ENCODE measurements at places on chromosomes 12 and 14.

- no peak for DNase-seq
Measured at GRCh38 chr14:20557212-20557542, 3.7 kb downstream of the RNASE9 start.

DNA sequence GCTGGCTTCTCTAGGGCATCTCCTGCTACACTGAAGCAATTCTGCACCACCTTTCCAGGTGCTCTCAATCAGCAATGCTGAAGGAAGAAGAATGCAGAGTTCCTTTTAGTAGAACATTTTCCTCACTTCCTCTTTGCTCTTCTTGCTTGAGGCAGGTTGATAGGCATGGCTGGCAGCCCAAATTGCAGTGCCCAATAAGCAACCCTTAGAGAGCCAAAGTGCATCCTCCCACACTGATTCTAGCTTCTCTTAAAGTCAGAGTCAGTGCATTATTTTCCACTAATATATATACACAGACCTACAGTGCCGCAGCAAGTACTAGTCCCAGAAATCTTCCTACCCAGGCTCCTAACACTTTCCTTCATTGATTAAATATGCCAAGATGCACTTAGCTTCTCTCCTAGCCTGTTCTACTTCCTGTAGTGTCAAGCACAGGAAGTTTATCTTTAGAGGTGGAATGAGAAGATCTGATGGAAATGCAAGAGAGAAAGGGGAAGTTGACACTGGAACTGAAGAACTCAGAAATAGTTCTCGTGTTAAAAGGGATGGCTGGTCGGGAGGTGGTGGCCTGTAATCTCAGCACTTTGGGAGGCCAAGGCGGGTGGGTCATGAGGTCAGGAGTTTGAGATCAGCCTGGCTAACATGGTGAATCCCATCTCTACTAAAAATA lies 132.7 kb downstream of the SSPN start:
- DNase-seq, result no peak

- DNase-seq, result no peak
Measured at GRCh38 chr12:132065609-132066344, 78.3 kb downstream of the DDX51 start.

GRCh38 chr14:85579942-85580341 lies 50.0 kb downstream of the FLRT2 start:
- no peak for DNase-seq

- no peak for DNase-seq
Measured at GRCh38 chr12:1591034-1591433, 3.3 kb downstream of the FBXL14 start.
